Stimulated activated CD8-positive, alpha-beta memory T cell treated with anti-CD3 and anti-CD28 coated beads, Interleukin-12 subunit alpha, Interleukin-12 subunit beta, amount 100 ng/mL, for 4 hours (primary cell): ENCODE measurements at places on chromosomes 11 and 22.
A peak's percentile ranks its signal among the peaks of the same experiment; 100 is the strongest.

DNA sequence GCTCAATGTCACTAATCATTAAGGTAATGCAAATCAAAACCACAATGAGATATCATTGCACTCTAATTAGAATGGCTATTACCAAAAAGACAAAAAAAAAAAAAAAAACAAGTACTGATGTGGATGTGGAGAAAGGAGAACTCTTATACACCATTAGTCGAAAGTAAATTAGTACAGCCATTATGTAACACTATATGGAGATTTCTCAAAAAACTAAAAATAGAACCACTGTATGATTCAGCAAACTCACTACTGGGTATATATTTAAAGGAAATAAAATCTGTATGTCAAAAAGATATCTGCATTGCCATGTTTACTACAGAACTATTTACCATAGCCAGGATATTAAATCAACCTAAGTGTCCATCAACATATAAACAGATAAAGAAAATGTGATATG lies 265.4 kb upstream of the ARHGAP20 start:
- no peak for DNase-seq

- DNase-seq: no peak
Observed at GRCh38 chr11:13302420-13302958, 24.9 kb downstream of the BMAL1 start.

DNA sequence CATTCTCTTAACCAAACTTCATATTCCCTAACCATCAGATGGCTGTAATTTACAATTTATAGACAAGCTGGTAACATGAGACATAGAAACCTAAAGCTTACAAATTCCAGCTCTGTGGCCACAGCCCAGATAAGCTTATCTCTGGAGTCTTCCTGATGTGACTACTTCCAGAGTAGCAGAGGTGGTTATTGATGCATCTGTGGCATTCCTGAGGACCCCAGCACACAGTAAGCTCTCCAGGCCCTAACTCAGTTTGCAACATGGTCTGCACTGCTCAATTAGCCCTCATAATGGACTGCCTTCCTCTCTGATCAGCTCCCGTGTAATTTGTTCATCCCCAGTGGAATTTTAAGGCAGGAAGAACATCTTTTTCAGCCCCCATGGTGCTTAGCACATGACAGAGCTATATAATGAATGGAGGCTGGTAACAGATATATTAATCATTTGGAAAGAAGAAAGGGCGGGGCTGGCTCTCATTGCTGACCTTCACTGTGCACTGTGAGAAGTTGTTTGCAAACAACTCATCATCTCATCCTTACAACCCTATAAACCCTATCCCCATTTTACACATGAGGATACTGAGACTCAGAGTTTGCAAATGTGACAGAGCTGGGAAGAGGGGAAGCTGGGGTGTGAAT lies 30.1 kb upstream of the KCNJ11 start:
- DNase-seq: no peak

DNA sequence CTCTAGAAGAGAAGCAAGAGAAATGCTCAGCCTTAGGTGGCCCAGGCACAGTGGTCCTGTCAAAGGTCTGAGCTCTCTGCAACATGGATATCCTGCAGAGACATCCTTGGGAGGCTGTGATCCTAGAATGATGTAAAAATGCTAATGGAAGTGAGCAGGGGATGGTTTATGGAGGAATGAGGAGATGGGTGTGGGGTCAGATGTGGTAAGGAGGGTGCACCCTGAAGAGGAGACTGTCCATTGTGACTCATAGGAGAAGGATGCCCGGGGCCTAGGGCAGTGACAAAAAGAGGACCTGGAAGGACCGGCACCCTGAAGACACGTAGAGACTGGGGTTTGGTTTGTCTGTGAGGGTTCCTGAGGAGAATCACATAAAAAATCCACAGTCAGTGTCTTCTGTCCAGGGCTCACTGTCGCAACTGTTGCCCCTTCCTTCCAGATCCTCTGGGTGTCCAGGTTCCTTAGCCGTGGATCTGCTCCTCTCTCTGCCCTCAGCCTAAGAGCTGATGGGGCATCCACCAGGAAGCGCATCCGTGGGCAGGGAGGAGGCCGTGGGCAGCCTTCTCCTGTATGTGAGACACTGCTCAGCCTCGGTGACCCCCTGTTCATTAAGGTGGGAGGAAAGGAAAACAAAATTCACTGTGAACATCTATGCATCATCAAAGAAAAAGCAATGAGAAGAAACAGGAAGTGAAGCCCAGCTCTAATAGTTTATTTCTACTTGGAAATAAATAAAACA lies 110.7 kb downstream of the VPREB1 start:
- DNase-seq: no peak

DNA sequence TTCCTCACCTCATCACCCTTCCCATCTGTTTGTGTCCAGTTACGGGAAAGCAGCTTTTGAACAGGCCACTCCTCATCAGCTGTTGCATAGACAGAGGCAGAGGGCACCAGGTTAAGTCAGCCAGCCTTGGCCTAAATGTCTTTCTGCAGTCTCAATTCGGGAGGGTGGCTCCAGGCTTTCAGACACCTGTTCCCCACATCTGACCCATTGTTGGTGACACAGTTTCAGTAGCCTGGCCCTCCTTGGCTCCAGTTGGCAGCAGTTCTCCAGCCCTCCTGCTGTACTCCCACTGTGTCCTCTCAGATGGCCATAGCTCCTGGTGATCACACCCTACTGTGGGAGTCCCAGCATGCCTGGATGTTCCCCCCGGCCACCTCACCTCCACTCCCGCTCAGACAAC lies 70.8 kb upstream of the MYOD1 start:
- no peak for DNase-seq

DNA sequence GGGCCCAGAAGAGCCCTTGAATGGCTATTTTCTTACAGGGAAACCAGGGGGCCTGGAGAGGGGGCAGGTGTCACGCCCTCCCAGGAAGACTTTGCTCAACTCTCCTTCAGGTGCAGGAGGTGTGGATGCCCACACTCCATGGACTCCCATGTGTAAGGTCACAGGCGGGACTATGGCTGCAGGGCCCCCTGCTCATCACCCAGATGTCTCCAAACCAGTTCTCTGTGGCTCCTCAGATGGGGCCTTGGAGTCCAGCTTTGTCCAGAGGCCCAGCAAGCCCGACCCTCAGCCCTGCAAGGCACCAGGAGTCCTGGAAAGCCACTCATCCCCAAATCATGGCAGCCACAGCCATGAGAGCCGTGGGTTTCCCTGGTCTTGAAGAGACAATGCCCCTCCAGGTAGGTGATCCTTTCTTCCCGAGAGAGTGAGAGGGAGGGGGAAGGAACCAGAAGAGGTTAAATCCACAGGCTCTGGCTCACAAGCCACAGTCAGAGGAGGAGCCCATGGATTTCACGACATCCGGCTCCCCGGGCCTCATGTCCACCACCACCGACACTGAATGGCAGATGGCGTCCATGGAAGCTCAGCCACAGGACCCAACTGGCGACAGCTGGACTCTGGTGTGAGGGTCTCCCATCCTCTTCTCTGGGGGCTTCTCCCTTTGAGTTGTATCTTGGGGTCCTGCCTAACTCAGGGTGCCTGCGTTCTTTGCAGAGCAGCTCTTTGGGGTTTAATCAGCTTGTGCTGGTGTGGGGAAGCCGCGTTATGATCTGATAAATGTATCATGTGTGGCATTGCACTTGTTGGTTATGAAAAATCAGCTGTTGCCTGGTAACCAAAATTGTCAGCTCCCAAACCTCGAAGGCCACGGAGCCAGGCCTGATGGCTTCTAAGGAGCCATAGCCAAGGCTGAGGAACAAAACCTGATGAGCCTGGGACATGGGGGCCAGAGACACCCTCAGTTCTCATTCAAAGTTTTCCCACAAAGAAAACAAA lies 620.4 kb downstream of the BRD1 start:
- DNase-seq: no peak

- DNase-seq: peak; percentile 83
Observed at GRCh38 chr22:37242395-37242918, 1.6 kb downstream of the RAC2 start.

DNA sequence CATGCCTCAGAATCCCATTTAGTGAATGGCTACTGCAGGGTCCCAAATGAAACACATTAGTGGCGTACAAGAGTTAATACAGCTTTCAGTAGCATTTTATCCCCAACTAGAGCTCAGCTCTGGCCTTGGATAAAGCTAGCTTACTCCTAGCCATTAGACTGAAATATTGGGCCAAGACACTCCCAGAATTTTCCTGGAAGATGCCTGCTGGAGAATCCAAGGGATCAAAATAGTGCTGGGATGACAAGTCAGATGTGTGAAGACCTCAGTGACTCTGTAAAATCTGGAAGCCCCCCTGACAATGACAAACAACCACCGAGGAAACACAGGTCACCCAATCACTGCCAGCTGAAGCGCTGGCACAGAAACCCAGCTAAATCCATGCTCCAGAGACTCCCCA lies 303.1 kb upstream of the SORL1-AS1 start:
- DNase-seq: no peak

DNA sequence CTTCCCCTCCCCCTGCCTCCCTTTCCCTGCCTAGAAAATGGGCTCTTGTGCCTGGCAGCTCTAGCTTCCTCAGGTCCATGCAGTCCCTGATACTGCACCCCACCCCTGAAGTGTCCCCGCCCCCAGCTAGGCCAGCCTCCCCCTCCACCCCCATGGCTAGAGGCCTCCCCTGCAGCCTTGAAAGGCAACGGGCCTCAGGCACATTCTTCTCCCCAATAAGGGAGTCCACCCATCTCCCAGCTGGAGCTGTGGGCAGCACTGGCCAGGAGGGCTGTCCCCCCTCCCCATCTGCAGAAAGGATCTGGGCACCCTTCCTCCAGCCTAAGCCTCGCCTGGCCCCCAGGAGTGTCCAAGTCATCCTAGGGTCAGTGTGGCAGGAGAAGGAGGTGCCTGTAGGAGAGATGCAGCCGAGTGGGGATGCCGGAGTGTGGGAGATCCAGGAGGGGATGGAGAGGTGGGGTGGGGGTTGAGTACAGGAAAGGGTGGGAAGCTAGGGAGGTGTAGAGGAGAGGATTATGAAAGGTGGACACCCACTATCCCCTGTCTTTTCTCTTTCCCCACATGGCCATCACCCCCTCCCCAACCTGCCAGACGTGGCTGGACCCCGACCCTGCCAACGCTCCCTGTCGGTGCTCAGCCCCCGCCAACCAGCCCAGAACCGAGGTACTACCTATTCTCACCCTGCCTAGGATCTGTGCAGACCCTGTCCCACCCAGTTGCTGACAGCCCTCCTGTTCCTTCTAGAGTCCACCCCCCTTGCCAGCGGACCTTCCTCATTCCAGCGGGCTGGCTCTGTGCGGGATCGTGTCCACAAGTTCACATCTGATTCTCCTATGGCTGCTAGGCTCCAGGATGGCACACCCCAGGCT lies 9.3 kb downstream of the SMTN start:
- DNase-seq: no peak

DNA sequence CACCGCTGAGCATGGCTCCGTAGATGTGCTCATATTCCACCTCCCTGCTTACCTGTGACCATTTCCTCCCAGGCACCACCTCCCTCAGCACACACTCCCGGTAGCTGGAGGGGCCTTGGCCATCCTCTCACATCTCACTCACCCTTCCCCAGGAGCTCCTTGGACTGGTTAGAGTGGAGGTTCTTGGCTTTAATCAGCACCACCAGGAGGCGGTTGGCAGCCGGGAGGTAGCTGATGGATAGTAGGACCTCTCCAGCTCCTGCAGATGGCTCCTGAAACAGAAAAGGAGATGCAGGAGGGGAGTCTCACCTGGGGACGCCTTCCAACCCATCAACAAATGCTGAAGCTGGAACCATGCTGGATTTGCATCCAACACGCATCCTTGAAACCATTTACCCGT lies 39.9 kb downstream of the SYT13 start:
- DNase-seq: no peak

- no peak for DNase-seq
Observed at GRCh38 chr22:27212102-27212501, 554.7 kb downstream of the MIAT start.

GRCh38 chr11:3810446-3810845 lies 2.1 kb downstream of the PGAP2 start:
- no peak for DNase-seq

- DNase-seq: no peak
Observed at GRCh38 chr11:95142431-95142830, 52.8 kb downstream of the ENDOD1 start.

GRCh38 chr11:112113539-112114457 lies 27.1 kb downstream of the SDHD start:
- no peak for DNase-seq

- no peak for DNase-seq
Observed at GRCh38 chr11:74487875-74488274, 5.6 kb downstream of the LIPT2 start.

- no peak for DNase-seq
Observed at GRCh38 chr11:96167787-96168186, 175.2 kb downstream of the MAML2 start.

GRCh38 chr11:39745401-39745800 lies 1714.1 kb downstream of the LRRC4C start:
- DNase-seq: no peak

DNA sequence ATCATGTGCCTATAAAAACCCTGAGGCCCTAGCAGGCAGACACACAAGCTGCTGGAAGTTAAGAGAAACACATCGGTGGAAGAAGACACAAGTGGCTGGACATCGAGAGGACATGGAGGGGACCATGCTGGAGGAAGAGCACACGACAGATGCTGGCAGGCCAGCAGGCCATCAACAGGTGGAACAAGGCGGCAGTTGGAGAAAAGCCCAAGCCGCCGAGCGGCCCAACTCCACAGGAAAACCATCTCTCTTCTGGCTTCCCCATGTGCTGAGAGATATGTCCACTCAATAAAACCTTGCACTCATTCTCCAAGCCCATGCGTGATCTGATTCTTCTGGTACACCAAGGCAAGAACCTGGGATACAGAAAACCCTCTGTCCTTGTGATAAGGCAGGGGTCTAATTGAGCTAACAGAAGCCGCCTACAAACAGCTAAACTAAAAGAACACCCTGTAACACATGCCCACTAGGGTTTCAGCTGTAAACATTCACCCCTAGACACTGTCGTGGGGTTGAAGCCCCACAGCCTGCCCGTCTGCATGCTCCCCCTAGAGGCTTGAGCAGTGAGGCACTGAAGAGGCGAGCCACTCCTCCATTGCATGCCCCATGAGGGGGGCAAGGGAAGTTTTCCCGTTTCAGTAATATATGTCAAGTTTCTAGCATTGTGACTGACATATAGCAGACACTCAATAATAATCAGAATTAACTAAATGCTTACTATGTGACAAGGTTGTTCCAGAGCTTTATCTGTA lies 39.0 kb upstream of the MMP20 start:
- DNase-seq: no peak

DNA sequence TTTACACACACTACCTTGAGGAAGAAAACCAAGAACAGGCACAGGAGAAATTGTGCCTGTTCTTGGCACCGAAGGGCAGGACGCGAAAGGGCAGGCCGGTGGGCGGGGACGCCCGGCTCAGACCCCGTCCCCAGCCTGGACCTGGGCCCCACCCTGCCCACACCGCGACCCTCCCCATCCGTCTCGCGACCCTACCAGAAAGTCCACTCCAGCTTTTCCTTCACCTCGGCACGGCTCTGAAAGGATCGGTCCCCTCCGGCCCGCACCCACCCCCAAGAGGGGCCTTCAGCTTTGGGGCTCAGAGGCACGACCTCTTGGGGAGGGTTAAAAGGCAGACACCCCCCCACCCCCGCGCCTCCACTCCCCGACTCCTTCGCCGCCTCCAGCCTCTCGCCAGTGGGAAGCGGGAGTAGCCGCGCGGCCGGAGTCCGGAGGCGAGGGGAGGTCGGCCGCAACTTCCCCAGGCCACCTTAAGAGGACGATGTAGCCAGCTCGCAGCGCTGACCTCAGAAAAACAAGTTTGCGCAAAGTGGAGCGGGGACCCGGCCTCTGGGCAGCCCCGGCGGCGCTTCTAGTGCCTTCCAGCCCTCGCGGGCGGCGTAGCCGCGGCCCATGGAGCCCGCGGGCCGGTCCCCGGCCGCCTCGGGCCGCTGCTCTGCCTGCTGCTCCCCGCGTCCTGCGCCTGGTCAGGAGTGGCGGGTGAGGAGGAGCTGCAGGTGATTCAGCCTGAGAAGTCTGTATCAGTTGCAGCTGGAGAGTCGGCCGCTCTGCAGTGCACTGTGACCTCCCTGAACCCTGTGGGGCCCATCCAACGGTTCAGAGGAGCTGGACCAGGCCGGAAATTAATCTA lies 4.4 kb downstream of the SEC14L6 start:
- DNase-seq: no peak
